ENCODE measurements at places on chromosomes 7 and 10.
A peak's percentile ranks its signal among the peaks of the same experiment; 100 is the strongest.

- no peak for DNase-seq
Observed at GRCh38 chr7:12564996-12565764, 5.3 kb upstream of the SCIN start.

DNA sequence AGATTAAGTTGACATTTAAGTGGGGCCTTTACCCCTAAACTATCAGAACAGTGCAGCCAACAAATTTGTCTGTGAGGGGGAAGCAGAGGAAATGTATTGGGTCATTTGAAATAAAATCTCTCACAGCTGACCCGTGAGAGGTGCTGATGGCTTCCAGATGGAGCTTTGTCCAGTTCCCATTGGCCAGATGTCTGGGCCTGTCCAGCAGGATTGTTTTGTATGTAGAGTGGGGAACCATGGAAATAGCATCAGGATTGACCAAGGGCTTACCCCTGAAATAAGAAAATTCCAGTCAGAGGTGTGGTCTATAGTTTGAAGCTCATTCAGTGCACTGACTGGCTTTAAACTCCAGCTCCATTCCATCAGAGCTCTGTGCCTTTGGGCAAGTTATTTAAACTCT lies 50.6 kb downstream of the INHBA start:
- no peak for DNase-seq

DNA sequence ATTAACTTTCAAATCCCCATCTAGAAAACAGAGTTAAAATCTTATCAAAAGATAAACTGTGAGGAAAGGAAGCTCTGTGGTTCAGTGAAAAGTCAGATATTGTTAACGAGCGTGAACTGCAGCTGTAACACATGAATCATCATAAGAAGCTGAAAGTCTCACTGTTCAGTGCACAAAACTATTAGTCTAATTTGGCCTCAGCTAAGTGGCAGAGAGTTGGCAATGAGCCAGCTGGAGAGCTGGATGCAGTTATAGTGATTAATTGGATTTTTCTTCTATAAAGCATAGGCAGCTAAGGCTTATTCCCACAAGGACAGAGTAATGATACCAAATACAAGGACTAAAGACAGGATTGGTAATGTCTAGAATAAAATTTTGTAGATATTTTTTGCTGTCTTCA lies 101.1 kb upstream of the ABCB5 start:
- no peak for DNase-seq

DNA sequence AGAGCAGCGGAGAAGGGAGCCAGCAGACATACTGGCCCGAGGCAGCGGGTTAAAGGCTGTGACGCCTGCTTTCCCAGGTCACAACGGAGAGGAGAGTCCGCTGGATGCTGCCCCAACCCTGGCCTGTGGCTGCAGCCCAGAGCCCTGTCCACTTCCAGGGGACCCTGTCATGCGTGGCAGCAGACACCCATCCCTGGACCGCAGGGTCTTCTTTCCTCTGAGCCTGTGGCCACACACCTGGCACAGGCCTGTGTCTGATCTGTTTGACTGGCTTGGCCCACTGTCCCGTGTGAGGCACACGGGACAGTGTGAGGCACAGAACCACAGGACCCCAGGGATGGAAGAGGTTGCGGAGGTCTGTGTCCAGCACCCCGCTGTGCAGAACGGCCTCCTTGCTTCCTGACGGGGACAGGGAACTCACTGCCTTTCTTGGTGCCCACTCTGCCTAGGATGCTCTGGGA lies 42.4 kb downstream of the INSIG1 start:
- DNase-seq, result no peak

DNA sequence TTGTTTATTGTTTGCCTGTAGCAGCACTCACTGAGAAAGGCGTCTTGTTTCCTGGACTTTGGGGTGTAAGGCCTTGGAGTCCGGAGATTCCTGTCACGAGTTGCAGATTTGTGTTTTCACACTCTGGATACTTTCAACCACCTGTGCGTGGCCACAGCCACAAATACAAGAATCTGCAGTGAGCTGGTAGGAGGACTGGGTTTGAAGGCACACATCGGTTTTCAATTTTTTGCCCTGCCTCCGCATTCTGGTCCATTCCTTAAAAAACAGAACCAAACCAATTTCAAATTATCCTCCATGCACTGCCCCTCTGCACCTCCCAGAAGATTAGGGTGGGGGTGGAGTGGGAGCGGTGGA lies 619 bp downstream of the EXOC4 start:
- DNase-seq, result no peak

DNA sequence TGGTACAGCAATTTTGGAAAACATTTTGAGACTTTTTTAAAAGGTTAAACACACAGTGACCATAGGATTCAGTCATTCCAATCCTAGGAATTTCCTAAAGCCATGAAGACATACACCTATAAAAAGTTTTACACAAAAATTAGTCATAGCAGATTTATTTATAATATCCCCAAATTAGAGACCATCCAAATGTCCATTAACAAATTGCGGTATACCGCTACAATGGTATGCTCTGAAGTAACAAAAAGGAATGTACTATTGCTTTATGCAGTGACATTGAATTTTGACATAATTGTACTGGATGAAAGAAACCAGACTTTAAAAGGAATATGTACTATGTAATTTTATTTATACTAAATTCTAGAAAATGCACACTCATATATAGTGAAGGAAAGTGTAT lies 362.8 kb downstream of the HGF start:
- no peak for DNase-seq

GRCh38 chr10:3757638-3758490 lies 27.1 kb downstream of the KLF6 start:
- DNase-seq, result no peak

DNA sequence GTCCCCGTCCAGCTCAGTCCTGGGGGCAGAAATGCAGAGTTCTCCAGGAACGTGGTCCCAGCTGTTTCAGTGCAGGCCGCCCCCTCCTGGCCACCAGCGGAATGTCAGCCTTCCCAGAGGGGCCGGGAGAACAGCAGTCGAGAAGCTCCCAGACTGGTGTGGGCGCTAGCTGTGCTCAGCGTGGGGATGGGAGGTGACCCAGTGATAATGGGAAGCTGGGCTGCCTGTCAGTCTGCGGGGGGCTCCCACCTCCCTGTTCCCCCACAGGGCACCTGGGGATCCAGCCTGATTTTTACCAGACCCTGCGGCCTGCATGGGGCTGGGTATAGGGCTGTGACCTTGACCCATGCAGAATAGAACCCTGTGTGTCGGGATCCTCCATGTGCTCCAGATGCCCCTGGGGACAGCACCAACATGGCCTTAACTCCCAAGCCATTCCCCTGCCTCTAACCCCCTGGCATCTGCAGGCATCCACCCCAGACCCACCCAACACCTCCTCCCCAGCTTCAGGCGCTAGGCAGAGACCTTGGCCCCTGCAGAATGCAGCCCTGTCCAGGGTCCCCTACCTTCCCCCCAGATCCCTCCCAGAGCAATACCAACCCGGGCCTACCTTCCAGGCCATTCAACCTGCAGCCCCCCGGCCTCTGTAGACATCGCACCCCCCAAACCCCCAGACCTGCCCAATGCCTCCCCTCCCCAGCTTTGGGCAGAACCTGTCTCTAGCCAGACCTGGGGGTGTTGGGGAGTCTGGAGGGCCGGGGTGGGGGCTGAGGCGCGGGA lies 880 bp upstream of the ELN start:
- DNase-seq, result peak; percentile 39

DNA sequence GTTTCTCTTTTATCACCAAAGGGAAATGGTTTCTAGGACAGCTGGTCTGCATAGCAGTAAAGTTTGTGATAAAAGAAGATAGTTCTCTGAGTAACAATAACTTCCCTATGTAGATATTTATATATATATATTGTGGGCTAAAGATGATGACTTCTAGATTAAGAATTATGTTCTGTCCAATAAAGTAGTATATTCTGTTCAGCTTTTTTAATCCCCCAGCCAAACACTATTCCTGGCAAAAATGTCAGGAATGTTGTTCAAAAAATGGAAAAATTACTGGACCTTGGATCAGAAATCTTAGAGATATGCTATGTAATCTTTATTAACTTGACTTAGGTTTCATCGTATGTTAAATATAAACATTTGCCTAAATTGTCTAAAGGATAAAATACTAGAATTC lies 136.3 kb upstream of the GNAI1 start:
- DNase-seq, result no peak

DNA sequence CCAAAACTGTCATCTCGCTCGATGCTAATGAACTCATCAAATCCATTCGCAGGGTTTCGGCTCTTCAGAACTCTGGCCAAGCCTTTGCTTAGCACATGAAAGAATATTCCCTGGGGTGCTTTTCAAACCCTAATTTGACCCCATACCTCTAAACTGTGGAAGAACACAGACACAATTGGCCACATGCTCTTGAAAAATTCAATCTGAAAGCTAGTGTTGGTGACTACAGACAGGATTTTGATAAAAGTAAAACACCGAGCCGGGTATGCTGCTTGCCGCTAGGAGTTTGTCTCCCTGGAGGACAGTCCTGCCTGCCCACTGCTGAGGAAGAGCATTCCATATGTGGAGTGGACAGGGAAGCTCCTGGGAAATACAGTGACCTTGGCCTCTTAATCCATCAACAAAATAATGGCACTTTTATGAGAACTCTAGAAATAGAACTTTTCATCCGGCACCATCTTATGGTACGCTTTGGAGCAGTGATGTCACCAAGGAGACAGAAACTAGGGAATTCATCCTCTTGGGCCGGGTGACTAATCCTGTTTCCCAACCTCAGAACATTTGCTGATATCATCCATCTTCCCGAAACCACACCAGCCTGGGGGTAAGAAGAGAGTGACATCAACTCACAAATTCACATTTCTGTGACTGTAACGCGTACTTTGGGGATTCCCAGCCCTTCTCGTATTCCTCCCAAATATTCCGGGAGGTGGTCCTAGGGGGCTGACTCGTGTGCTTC lies 34.2 kb downstream of the MTURN start:
- no peak for DNase-seq

- DNase-seq, result no peak
Observed at GRCh38 chr10:133150656-133151055, 9.4 kb upstream of the KNDC1 start.

DNA sequence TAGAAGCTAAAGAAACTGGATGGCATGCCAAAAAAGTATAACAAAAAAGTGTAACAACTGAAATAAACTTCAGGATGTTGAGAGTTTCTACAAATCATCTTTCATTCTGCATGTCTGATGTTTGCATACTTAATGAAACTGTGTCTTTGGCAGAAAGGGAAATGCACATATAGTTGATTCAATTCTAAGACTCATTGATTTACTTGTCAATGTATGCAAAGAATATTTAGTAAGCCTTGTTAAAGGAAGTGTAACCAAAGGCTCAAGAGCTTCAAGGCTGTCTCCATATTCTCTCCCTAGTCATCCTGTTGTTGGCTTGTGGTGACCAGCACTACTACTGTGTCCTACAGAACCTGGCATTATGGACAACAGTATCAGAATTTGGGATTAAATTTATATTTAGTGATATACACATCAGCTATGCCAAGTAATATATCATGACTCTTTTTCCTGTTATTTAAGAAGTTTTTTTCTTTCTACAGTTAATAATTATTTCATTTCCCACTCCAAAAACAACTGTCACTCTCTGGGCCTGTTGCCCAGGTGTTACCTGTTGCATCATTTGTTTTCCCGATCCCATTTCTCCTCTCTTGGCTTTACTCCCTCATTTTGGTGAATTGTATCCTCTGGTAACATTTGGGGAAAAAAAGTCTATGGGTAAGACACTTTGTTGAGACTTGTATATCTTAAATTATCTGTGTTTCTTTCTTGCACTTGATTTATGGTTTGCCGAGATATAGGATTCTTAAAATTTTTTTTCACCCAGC lies 226.6 kb upstream of the BMPER start:
- DNase-seq, result no peak

Data from stimulated activated CD8-positive, alpha-beta memory T cell treated with anti-CD3 and anti-CD28 coated beads, Interleukin-4, amount 100 ng/mL, for 1 hour (primary cell).